Thoracic aorta (tissue), 2 donors: ENCODE measurements at places on chromosomes 7 and 10. TPM values are rescaled to one million over a fixed set of nuclear protein-coding genes. Genes with fewer than 3 reads are reported as not detected.

Gene TMEM176B
- total RNA-seq = 21.0 TPM

- no peak for DNase-seq
These were observed 123.1 kb upstream of the ADO start for GRCh38 chr10:62681211-62681940.

GRCh38 chr7:101397770-101398324 is 35.2 kb downstream of the COL26A1 start:
- DNase-seq = no peak

Gene HOGA1
- 12.3 TPM for total RNA-seq

DNA sequence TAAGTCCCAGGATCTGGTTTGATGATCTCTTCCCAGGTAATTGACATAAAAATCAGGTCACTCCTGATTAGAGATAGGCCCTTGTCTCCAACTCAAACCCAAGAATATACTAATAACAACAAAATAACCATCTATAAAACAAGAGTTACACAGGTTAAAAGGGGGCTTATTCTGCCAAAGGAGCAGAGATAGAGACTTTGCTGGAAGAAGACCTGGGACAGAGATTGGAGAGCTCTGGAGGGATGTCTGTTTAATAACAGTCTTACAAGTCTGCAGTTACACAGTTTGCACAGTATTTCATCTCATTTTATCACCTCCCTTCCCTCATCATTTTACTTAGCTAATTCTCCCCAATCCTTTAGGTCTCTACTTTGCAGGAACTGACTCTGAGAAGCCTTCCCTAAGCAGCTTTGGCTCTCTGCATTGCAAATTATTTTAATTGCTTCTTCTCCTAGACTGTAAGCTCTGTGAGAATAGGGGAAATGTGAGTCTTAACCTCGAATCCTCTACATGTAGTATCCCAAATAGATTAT is 3.7 kb upstream of the ZNF438 start:
- DNase-seq = no peak

DNA sequence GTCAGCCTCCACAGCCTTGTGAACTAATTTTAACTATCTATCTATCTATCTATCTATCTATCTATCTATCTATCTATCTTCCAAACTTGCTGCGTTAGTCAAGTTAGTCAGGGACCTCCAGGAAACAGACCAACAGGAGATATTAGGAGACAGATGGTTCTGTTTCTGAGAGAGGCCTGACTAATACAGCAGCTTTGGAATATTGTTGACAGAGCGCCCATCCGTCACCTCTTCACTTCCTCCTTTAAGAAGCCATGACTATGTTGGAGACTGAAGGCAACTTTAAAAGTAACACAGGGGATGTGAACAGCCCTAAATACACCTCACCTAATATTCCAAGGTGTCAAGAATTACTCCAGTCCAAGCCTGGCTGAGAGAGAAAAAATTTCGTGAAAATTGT is 280.9 kb upstream of the IGFBP3 start:
- DNase-seq = no peak

DNA sequence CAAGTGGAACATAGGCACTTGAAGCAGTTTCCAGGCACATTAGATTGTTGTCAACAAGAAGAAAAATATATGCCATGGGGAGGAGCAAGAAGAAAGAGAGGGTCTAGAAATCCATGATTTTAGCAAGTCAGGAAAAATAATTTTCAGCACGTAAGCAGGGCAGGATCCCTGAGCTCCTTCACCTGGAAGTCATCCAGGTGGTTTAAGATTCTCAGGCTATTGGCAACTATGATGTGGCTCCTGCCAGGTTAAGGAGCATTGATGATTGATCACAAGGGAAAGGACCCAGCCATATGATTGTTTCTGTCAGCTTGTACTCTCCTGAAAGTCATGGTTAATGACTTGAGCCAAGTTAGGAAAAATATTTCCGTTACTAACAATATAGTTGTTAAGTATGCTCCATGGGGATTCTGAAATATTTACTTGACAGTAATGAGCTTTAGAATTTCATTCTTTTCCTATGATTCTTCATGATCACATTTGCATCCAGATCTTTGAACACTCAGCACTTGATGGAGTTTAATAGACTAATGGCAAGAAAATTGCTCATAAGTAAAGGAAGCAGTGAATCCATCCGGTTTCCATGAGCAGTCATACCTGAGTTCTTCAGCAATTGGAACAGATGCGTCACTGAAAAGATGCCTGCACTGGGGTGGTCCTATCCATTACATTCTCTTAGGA is 209.1 kb downstream of the BICC1 start:
- DNase-seq = no peak

Gene SPDYE6
- total RNA-seq = not detected

Gene GNGT1
- not detected for total RNA-seq

DNA sequence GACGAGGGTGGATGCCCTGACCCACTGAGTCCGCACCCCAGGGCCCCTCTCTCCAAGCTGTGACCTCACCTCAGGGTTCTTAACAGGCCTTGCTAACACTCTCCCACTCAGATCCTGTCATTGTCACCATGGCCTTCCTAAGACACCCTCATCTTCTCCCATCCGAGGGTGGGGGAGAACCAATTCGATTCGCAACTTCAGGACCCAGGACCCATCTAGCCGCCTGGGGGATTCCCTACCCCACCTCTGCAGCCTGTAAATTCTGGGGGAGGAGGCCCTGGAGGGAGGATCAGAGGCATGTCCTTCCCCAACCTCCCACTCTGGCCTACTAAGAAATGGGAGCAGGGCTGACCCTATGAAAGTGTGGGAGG is 17.4 kb downstream of the TRIM8 start:
- DNase-seq = no peak

- no peak for DNase-seq
These were observed 31.7 kb downstream of the STAM start for GRCh38 chr10:17675638-17676037.

Gene CACNB2
- 4.5 TPM for total RNA-seq

Gene NPFFR1
- total RNA-seq = 0.14 TPM

Gene DNMBP
- 17.9 TPM for total RNA-seq

Gene KIN
- 2.8 TPM for total RNA-seq

Gene EGR2
- total RNA-seq = 0.95 TPM

GRCh38 chr10:113475381-113475807 is 77.5 kb upstream of the HABP2 start:
- no peak for DNase-seq

DNA sequence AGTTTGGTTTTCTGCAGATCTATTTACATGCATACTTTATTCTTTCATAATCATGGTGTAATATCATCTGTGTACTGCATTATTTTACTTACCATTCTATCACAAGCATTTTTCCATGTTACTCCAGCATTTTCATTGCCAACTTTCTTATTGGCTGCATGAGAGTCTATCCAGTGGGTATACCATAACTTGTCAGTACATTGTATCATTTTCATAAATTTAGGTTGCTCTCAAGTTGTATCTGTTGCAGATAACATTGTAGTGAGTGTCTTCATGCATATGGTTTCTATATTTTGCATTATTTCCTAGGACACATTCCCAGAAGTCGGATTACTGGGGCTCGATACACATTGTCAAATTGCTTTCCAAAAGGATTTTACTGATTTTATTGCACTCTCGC is 87.2 kb upstream of the INSYN2A start:
- no peak for DNase-seq
